Thymus (tissue), 14 donors: ENCODE measurements at places on chromosomes 7 and 10.

- DNase-seq = no peak
Observed at GRCh38 chr10:4687397-4687796, 138.6 kb upstream of the AKR1E2 start.

DNA sequence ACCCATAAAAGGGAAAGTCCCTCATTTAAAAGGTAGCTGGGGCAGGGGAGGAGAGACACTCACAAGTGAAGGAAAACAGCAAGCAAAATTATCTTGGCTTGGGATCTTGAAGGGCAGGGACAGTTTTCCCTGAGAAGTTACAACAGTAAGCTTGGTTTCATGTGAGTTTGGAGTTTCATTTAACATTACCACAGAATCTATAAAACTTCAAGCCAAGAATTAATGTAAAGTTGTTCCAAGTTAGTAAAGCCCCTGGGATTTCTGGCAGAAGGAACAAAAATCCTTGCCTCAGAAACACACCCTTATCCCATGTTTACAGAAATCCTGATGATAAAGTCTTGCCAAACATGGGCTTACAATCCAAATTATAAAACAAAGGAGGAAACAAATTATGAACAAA is 19.2 kb downstream of the CRPPA start:
- DNase-seq = no peak

GRCh38 chr7:148838905-148839304 is 45.2 kb downstream of the EZH2 start:
- DNase-seq = no peak

- no peak for DNase-seq
Observed at GRCh38 chr10:47253651-47254375, 46.2 kb upstream of the GDF10 start.

- no peak for DNase-seq
Observed at GRCh38 chr10:74079028-74079935, 71.3 kb downstream of the AP3M1 start.

- DNase-seq = no peak
Observed at GRCh38 chr10:97378933-97379921, 21.9 kb downstream of the RRP12 start.

DNA sequence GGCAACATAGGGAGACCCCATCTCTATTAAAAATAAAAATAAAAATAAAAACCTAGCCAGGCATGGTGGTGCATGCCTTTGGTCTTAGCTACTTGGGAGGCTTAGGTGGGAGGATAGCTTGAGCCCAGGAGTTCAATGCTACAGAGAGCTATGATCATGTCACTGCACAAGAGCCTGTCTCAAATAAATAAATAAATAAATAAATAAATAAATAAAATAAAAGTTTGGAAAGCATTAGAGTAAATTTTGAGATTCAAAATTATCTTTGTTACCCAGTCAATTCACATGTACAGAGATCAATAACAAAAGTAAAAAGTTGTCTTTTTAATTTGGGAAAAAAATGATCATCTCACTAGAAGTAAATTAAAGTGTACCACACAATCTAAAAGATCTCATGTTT is 255.8 kb upstream of the MYO3A start:
- no peak for DNase-seq
